ENCODE measurements at places on chromosomes 7 and 10.

DNA sequence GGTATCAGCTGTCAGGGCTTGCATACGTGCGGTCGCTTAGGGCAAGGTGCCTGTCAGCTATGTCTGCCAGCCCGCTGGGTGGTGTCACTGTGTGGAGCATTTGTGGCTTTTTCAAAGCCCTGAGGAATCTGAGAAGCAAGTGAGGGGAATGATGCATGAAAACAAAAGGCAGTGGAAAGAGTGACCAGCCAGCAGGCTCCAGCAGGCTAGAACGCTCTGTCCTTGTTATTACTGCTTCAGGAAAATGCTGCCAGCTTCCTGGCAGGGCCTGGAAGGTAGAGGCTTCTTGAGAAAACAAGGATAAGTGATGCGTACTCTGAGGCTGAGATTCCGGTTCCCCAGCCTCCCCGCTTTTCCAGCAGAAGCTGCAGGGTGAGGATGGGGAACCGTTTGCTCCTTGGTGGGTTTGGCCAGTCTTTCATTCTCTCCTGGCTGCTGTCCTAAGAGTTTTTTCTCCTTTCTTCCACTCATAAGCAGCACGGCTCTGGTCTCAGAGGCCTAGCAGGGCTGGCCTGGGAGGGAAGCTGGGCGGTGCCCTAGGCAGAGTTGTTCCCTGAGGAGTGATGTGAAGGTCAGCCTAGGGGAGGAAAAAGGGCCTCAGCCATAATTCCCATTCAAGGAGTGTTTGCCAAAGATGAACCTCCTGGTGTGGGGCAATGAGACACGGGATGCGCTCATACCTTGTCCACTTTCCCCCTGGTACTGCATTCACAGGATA lies 42.8 kb upstream of the MKLN1 start:
- no peak for DNase-seq

- DNase-seq, result peak; percentile 43
Observed at GRCh38 chr10:70759781-70760180, 25.4 kb downstream of the TBATA start.

- DNase-seq, result no peak
Observed at GRCh38 chr10:132390170-132390920, 6.7 kb upstream of the PWWP2B start.

- DNase-seq, result no peak
Observed at GRCh38 chr7:7242899-7243298, 60.6 kb downstream of the C1GALT1 start.

GRCh38 chr7:83655951-83656556 lies 7.1 kb upstream of the SEMA3E start:
- peak; percentile 54 for DNase-seq

DNA sequence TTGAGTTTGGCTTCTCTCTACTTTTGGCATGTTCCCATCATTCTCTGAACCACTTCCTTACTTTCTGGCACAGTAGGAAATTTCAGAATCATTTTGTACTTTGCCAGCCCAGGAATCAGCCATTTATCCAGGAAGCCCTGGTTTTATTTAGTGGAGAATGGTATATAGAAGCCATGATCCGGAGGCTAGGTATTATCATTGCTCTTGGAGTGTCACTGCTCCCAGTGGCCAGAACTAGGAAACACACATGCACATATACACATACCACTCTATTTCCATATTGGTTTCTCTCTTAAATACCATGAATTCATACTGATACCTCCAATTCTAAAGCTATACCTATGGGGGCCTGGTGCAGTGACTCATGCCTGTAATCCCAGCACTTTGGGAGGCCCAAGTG lies 36.3 kb downstream of the SUFU start:
- no peak for DNase-seq

GRCh38 chr10:101301111-101301731 lies 52.7 kb upstream of the BTRC start:
- peak; percentile 71 for DNase-seq

DNA sequence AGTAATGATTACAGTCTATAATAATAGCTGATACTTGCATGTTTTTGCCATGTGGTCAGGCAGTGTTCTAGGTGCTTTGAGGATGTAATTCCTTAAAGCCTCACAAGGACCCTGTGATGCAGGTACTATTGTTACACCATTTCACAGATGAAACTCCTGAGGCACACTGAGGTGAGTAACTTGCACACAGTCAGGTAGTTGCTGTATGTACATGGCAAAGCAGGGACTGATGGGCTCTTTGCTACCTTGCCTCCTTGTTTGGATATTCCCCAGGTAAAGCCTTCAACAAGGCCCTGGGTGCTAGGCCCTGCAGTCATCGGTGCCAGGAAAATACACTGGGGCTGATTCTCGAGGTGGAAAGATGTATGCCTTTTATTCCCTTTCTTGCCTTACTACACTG lies 317.5 kb downstream of the CXCL12 start:
- no peak for DNase-seq

GRCh38 chr10:118214776-118215175 lies 127.3 kb downstream of the FAM204A start:
- DNase-seq, result no peak

DNA sequence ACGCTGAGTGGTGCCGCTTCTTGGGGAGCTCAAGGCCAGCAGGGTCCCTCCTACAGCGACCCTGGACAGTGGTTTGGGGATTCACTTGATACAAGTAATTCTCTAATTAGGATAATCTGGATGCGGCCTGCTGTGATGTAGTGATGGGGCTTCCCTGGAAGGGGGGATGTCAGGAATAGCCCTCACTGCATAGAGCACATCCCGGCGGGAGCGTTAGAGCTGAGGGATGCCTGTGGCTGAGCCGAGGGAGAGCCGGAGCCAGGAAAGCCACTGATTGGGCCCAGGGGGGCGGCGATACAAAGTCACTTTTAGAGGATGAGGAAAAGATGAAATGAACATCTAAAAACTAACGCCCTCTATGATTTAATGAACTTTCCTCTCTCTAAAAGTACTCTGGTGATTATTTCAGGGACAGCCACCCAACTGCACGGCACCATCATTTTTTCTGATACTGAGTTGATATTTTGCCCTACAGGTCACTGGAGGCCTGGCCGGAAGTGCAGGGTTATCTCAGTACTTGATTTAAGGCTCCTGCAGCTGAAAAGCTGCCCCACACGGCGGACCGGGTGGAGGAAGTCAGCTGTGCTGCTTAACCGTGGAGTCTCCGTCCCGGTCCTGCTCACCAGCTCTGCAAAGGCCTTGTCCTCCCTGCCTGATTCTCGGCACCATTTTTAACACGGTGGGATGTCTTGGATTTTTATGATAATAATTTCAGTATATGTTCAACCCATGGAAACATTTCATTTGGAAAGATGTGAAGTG lies 518.8 kb downstream of the DNAJB6 start:
- DNase-seq, result no peak

DNA sequence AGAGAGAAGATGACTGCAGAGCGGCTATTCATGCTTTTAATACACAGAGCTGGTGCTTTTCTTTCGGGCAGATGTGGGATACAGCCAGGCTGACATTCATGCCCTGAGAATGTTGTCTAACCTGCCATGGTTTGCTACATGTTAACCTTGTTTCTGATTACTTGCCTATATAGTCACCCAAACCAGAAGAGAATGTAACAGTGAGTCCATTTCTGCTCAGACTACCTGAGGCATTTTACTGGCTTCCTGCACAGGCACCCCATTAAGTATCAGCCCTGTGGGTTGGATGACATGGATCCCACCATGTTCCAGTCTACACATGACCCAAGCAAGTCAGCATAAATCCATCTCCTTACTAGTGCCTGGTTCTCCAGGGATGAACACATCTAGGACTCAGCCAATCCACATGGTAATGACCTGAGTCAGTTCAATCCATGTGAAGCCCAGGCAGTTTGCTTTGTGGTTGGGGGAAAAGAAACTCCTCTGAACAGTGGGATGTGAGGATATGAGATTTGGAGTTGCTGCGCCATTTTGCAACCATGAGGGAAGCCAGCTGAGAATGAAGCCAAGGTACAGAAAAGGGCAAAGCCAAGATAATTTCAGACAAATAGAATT lies 55.7 kb upstream of the MKX start:
- no peak for DNase-seq

GRCh38 chr7:45161138-45161537 lies 3.5 kb downstream of the RAMP3 start:
- no peak for DNase-seq

GRCh38 chr10:49541762-49542161 lies 2.8 kb upstream of the ERCC6 start:
- no peak for DNase-seq

DNA sequence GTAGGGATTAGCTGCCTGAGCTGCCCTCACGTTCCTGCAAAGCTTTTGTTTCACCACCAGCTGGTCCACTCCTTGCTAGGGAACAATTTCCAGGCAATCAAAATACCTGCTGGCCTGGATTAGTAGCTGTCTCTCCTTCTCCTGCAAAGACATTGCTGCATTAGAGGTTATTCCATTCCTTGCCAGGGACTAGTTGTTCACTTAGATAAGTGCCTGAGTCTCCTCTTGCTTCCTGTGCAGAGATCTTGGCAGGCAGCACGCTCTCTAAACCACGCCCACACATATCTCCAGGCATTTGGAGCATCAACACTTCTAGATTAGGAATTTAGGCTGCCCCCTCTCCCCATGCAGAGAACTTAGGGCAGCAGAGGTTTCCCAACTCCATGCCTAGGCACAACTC lies 150.4 kb upstream of the SMIM30 start:
- no peak for DNase-seq

DNA sequence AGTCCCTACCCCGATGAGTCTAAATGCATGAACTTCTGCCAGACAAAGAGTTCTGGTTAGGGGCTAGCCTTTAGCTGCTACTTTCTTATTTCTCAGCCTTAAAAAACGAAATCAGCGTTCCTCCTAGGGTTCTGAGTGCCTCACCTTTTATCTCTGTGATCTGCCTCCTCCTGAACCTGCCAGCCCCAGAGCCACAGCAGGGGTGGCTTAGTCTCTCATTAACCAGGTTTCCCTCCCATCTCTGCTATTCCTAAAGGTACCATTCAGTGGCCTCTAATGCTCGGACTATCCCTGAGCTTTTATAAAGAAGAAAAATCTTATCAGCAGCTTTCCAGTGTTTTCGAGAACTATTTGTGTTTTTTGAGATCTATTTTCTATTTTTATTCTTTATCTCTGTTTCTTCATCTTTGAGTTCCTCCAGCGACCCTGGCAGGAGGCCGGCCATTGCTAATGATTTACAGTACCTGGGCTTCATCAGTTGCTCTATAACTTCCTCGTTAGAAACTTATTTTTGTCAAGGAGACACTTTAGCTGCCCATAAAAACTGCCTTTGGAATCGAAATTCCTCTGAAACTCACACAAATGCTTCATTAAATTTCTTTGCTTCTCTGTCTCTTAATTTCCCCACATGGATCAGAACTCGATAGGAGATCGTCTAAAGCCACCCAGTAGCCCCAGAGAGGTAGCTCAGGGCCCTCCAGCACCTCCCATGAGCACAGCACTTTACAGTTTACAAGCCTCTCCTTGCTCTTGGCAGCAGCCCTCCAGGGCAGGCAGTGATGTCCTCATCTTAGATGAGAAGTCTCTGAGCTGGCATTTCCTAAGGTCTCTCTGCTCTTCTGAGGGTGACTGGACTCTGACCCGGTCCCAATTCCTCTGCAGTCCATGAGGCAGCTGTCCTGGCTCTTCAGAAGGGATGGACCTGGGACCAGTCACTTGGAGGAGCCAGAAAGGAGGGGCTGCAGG lies 149.1 kb downstream of the EBF3 start:
- no peak for DNase-seq

DNA sequence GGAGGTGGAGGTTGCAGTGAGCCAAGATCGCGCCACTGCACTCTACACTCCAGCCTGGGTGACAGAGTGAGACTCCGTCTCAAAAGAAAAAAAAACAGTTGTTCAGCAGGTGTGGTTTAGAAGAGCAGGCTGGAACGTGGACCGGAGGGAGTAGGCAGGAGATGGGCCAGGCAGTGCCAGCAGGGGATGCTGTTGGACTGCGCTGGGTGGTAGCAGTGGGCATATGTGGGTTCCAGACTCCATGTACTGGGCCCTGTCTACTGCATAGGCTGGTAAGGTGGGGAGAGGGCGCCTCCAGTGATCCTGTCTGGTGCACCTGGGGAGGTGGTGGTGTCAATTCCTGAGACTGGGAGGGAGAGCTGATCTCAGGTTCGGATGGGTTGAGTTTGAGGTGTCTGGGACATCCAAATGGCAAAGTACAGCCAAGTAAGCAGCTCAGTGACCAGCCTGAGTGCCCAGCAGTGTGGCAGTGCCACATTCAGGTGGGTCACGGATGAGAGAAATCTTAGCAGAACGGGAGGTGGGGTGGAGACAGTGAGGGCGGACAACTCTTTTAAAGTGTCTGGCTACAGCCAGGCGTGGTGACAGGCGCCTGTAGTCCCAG lies 25.9 kb downstream of the SFXN4 start:
- peak; percentile 60 for DNase-seq

GRCh38 chr7:98212532-98213041 lies 1.3 kb downstream of the BHLHA15 start:
- no peak for DNase-seq

DNA sequence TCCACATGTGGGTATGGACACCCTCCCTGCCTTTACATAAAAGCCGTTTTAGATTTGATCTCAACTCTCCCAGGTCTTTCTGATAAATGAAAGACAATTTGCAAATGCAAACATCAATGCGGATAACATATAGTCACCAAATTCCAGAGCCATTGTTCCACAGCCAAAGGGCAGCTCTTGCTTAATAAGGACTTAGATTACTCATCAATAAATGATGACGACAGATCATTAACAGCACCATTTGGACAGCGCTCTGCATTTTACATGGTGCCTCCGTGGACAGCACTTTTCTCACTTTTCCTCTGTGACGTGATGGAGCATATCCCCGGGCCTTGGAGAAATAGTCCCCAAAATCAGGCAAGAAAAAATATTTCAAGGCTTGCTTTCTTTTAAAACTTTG lies 370.3 kb upstream of the CELF2 start:
- no peak for DNase-seq

DNA sequence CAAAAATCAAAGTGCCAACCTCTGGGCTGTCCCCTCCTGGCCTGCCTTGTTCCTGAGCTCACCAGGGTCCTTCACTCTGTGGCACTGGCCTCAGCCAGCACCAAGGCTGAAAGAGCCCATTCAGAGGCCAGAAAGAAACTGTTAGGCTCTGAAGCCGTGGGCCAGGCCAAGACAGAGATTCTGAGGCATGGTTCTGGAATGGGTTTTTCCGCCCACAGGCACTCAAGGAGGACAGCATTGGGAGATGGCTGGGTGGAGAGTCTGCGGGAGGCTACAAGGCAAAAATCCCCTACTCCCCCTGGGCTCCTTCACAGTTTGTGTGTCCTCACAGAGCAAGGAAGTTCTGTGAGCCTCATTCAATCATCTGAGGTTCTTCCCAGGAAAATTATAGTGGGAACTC lies 31.7 kb downstream of the GRIFIN start:
- DNase-seq, result no peak

- no peak for DNase-seq
Observed at GRCh38 chr10:91980319-91980718, 56.7 kb downstream of the BTAF1 start.
